ENCODE measurements at places on chromosomes 12 and 14.

DNA sequence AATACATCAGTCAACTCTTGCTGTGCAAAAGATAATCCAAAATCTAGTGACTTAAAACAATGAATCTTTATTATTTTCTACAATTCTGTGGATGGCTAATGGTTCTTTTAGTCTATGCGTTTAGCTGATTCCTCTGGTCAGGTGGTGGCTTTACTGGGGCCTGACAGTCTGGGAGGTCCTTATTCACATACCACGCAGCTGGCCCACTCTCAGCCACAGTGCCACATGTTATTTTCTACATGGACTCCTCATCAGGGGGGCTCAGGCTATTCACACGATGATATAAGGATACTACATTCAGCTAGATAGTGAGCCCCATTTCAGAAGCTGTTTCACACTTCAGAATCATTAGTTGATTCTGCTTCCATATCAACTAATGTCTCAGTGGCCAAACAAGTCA is 287.5 kb upstream of the MGAT4C start:
- no peak for DNase-seq

DNA sequence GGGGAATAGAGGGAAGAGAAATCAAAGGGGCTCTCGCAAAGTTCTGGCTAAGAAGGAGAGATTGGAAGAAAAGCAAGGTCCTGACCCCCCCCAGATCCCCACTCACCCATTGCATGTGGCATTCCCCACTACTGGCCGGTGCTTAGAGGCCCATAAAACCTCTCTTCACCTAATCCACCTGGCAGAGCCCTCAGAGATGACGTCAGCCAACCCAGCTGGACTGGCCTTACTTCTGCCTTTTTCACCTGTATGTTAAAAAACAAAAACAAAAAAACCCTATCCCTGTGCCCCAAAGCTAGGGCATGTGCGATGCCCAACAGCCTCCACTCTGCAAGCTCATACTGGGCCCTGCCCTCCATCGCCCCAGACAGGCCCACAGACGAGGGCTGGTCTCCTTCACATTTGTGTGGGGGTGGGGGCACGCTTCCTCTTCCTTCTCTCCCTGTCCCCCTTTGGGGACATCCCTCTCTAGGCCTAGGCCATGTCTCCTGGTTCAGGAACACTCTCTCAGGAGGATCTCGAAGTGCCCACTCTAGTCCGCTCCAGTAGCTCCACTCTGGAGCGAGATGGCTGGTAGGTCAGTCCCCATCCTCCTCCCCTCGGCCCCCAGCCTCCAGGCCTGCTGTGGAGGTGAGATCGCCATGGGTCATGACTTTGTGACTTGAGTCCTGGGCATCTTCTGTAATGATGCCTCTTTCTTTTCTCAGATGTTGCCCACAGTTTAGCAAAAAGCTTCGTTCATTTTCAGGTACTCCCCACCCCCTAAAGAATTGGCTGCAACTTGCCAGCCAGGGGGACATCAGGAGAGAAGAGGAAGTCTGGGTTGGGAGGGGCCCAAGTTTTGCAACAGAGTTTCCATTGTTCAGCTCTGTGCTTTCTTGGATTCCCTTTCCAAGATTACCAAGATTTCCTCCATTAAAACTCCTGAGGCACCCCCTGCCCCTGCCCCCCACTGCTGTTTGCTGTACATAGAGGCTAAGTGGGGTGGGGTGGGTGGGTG is 37.0 kb downstream of the FIGNL2 start:
- DNase-seq: peak; percentile 38

- DNase-seq: no peak
Measured at GRCh38 chr12:104600036-104600712, 143.4 kb downstream of the CHST11 start.

DNA sequence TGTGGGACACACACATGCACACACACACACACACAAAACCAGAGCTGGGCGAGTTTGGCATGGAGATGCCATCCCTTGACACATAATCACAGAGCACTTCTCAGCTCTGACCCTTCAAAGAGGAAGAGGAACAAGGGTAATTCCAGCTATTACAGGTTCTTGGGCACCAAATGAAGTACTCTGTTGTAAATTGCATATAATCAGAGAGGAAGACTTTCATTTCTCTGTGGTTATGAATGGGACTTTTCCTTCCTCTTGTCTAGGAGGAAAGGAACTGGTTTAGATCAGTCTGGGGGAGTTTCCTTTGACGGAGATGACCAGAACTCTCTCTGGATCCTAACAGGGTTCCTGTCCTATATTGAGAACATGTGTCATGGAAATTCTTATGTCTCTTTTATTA is 26.4 kb upstream of the FGF6 start:
- DNase-seq: no peak

DNA sequence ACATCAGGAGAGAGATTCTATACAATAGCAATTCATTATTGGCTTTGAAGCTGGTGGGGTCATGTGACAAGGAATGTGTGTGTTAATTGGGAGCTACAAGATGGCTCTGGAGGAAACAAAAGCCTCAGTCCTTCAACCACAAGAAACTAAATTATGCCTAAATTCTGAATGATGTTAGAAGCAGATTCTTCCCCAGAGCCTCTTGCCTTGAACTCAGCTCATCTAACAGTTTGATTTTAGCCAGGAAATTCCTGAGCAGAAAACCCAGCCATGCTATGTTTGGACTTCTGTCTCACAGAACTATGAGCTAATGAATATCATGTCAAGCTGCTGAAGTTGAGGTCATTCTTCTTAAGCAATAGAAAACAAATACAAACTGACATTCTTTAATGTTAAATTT is 274.7 kb downstream of the SLC6A15 start:
- DNase-seq: no peak
